ENCODE measurements at places on chromosomes 12 and 14.

DNA sequence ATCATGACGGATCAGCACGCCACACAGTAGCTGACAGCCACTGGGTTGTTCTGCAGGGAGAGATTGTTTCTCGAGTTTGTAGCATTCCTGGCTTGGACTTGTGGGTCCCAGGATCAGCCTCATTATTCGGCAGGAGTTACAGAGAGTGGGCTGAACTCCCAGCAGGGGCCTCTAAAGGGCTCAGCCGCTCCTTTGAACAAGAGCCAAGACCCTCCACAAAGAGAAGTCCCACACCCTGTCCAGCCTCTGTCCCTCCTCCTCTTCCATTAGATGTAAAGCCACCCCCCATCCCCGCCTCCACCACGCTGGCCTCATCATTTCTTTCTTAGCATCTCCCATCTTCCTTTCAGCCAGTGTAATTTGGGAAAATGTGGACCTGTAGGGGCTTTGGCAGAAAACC lies 96.7 kb upstream of the HSPB8 start:
- DNase-seq: no peak

- DNase-seq: no peak
Measured at GRCh38 chr14:89242652-89243279, 174.3 kb downstream of the FOXN3 start.

DNA sequence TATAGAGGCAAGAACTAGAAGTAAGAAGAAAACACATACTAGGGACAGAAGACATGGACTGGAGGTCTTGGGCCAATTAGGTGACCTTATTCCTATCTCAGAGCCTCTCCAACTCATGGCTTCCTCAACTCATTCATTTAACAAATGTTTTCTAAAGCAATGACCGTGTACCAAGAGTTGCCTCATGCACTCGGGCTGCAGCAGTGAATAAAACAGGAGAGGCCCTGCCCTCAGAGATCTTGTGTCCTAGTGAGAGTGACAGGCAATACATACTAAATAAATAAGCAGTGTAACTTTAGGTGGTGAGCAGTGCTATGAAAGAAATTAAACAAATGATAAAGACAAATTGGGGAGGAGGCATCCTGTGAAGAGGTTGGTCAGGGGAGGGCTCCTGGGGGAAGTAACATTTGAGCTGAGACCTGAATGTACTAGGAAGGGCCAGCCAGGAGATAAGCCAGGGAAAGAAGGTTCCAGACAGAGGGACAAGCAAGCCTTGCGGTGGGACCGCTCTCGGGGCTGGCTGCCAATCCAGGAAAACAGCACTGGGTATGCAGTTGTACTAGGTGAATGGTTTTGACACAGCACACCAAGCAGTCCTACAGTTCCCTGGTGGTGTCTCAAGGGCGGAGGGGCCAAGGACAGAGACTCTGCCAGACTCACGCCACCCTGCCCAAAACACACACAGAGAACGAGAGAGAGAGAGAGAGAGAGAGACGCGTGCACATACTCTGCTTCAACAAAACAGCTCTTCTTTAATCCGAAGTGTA lies 1.3 kb downstream of the NINJ2 start:
- DNase-seq: no peak

DNA sequence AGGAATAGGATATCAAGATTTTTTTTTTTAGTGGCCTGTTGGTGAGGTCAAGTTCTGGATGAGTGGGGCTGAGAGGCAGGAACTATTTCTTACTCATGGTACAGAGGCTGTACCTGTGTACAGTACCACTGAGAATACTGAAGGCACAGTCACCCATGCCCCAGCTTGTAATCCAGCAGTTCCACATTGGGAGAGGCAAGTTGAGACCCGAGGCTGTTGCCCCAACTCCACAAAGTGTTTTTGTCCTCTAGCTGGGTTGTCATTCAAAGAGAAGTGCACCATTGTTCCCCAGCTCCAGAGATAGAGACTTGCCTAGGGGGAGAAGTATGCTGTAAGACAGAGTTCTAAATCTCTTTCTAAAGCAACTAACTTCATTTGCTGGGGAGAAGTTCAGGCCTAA lies 38.7 kb downstream of the ARID2 start:
- no peak for DNase-seq

- DNase-seq: no peak
Measured at GRCh38 chr14:90443161-90444076, 46.6 kb downstream of the CALM1 start.
